ENCODE measurements at places on chromosomes 3 and 15. TPM values are rescaled to one million over a fixed set of nuclear protein-coding genes. Genes with fewer than 3 reads are reported as not detected.

HHLA2 gene
- total RNA-seq = not detected

DNA sequence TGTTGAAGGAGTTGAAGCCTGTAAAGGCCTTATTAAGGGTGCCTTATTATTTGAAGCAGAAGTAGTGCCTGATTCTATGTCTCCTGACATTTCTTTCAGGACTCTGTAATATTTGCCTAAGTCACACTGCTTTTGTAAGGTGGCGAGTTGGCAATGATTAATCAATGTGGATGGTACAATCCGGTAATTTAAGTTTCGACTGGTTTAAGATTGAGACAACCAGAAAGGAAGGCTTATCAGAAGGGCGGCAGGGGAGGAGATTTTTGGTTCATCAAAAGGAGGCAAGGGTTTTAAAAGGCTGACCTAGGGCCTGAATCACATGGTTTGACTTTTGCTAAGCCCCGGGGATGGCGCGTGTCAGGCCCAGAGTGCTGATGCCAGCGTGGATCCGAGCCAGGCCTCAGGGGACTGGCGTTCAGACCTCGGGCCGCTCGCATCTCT, 830 bp upstream of the RNF13 start:
- DNase-seq = no peak

- no peak for DNase-seq
Observed at GRCh38 chr3:16060358-16060852, 114.1 kb upstream of the GALNT15 start.

OR5K3 gene
- not detected for total RNA-seq

SHISA5 gene
- total RNA-seq = 120 TPM

GREM1 gene
- 2.2 TPM for total RNA-seq

DNA sequence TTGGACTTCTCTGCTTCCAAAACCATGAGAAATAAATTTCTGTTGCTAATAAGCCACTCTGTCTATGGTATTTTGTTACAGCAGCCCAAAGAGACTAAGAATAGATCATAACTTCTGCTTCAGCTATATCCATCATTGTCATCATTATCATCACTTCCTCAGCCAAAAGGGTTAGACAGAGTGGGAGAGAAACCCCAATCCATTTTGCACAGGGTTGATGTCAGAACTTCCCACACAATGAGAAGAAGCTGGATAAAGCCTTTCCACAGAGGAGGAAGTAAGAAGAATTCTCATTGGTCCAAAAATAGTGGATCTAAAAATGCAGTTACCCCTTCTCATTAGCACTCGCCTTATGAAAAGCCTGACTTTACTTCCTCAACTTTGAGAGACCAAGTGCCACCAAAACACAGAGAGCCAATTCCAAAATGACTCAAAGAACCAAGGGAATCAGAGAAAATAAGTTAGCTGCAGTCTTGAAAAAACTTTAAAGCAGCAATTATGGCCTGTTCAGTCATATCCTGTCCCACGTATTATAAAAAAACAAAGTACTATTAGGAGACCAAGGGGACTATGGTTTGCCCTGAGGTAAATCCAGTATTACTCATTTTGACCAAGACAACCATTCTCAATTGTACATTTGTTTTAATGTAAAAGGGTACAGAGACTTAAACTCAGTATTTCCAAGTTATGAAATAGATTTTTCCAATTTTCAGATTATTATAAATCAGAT, 80.2 kb downstream of the WNT5A start:
- no peak for DNase-seq

GRCh38 chr3:15629860-15630597, 28.5 kb downstream of the BTD start:
- no peak for DNase-seq

GRCh38 chr15:58487724-58488120, 55.9 kb downstream of the LIPC start:
- DNase-seq = no peak

MITF gene
- total RNA-seq = 27.7 TPM

DNA sequence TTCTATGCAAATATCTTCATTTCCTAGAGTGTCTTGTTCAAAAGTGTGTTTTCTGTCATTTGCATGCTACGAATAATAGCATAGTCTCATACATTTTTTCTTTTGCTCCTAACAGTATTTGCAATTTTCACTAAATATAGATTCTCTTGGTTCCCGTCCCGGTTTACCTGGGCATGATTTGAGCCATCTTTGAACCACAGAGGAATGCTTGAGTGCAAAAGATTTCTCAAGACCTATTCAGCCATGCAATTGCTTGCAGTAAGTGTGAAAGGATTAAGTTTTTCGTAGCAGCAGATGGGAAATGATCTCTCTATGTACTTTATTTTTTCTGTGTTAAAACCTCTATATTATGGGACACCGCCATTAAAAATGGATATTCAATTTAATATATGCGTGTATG, 733.0 kb downstream of the ZPLD1 start:
- no peak for DNase-seq

GOLGA6B gene
- total RNA-seq = not detected

- DNase-seq = no peak
Observed at GRCh38 chr3:129567176-129567705, 24.3 kb downstream of the H1-8 start.

DNA sequence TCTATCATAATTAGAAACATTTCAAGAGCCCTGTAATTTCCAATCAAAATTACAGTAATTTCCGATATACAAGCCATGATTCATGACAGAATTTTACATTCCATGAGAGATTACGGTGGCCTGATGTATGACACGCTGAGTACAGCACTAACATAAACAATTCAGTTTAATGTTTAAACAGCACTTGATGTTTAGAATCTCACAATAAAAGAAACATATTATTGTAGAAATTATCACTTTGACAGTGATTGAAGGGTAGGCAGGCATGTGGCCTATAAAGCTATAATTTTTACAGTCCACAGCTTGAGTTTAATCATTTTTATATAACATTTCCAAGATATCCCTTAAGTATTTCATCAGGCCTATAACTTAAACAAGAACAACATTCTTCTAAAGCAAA, 48.5 kb downstream of the SATB1 start:
- DNase-seq = no peak

LYZL4 gene
- total RNA-seq = not detected

- DNase-seq = no peak
Observed at GRCh38 chr3:156637480-156638022, 36.8 kb upstream of the TIPARP start.

SAMMSON gene
- total RNA-seq = not detected

DNA sequence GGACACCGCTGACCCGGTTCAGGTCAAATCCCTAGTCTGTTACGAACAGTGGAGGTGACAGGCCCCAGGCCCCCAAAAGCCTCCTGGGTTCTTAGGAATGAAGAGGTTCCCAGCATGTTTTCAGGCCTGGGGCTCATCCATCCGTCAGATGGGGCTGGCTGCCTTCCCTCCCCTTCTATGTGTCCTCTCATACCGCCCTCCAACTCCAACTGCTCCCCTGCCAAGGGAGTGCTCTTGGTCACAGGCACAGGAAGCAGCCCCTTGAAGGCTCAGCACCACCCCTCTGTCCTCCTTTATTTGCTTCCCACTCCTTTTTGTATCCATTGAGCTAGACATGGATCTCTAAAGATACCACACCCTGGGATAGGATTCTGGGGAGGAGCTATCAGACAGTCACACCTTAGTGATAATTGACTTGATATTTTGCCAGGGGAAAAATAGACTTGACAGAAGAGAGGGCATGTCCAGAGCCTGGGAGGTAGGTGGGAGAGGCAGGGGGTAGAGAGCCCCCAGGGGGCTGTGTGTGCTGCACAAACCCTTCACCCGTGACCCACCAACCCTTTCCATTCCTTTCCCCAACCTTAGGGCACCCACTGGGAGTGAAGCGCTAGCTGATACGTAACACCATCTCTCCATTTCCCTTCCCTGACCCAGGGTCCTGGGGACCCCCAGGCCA, 10.7 kb upstream of the CSPG4 start:
- DNase-seq = no peak

DNA sequence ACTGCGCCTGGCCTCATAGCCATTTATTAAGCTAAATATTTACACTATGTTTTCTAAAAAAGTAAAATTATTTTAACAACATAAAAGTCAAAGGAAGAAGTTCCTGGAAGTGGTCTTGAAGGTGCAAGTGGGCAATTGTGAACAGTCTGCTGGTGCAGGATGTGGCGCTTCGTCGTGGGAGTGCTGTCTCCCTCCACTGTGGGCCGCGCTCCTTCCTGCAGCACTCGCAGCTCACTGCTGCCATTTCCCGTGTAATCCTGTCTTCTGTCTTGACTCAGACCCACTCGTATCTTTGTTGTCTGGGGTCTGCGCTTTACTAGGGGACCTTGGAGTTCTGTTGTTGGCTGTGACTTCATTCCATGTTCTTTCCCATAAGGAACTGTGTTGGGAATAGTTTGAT, 56.3 kb downstream of the APBA2 start:
- no peak for DNase-seq

DNA sequence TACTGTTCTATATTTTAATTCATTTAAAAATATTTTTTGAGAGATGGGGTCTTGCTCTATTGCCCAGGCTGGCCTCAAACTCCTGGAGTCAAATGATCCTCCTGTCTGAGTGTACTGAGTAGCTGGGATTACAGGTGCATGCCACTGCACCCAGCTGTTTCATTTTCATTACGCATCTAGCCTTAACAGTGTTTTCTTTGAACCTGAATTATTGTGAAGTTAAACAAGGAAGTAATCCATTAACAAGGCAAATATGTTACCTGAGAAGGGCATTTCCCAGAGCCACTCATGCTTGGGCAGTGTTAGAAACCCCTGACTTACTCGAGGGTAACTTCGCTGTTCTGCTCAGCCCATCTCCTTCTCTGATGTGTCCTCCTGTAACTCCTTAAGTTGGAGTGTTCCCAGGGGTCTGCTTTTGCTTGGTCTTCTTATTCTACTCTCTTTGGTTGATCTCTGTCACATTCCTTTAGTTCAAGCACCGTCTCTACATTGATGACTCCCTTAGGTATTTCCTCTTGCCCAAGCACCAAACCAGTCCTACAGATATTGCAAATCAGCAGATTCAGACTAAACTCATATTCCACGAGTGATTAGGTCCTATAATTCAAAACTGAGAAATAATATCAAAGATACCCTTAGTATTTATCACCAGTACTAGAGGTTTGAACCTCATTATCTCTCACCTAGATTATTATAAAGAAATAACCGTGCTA, 107.9 kb downstream of the STAC start:
- DNase-seq = no peak

Data from omental fat pad (tissue), 4 donors.